Melanocyte of skin (primary cell): ENCODE measurements at places on chromosomes 3 and 15. TPM values are rescaled to one million over a fixed set of nuclear protein-coding genes. Genes with fewer than 3 reads are reported as not detected.

Gene NAA50
- 88.4 and 141 TPM in 2 replicates for total RNA-seq

Gene ASB14
- not detected in 2 replicates for total RNA-seq

Gene P3H2
- under 0.01 TPM in 2 replicates for total RNA-seq

Gene UQCRC1
- 317 and 398 TPM in 2 replicates for total RNA-seq

Gene TF
- 0.36 and 1.0 TPM in 2 replicates for total RNA-seq

Gene HCLS1
- 0.33 TPM in 1 of 2 replicates, not detected in the other for total RNA-seq

Gene HAPLN3
- 3.6 and 8.6 TPM in 2 replicates for total RNA-seq
